ENCODE measurements at places on chromosomes 16 and 17. TPM values are rescaled to one million over a fixed set of nuclear protein-coding genes. Genes with fewer than 3 reads are reported as not detected.

HOXB7 gene
- total RNA-seq, result not detected

RNF112 gene
- 0.86 TPM for total RNA-seq

ABCC3 gene
- total RNA-seq, result not detected

MAF gene
- total RNA-seq, result 10.8 TPM

KRTAP3-1 gene
- total RNA-seq, result not detected

RNF222 gene
- total RNA-seq, result not detected

OGFOD3 gene
- 34.2 TPM for total RNA-seq

ADAD2 gene
- total RNA-seq, result not detected

PHOSPHO1 gene
- not detected for total RNA-seq

TMEM92 gene
- total RNA-seq, result 4.4 TPM

SKAP1 gene
- not detected for total RNA-seq

TNS4 gene
- total RNA-seq, result not detected

GRCh38 chr17:21463204-21463661, 87.1 kb downstream of the KCNJ12 start:
- DNase-seq, result no peak

DNA sequence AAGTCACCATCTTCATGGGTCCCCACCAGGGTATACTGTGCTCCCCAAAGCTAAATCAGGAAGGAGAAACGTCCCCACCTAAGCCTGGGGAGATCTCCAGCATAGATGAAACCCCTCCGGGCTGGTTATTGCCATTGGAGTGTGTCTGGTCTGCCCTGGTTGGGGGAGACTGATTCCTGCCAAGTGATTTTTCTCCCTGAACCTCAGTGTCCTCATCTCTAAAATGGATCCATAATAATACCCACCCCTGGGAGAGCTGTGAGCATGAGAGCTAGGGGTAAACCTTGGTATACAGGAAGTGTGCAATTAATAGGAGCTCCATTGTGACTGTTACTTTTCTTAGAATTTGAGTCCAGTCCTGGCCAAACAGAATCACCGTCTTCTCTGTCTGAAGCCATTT, 111.1 kb downstream of the CMIP start:
- DNase-seq, result no peak

DNA sequence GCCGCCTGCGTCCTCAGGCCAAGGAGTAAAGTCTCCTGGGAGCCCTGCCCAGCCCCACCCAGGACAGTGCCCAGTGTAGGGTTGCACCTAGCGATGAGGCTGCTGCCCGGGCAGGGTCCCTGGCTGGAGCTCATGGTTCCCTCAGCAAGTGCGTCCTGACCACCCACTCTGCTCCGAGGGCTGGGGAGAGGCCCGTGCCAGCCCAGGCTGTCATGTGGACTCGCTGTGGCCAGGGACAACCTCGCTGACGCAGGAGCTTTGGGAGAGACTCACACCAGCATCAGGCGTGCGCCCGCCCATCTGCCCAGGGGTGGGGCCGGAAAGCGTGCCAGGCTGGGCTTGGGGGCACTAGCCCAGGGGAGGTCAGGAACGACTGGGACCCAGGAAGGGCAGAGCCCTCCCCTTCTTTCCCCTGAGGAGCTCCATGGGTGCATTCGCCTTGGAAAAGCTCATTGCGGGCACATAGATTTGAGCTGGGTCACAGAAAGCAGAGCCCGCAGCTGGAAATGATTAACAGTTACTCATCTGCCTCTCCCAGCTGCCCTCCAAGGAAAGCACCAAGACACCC, 19.7 kb downstream of the DPEP1 start:
- DNase-seq, result no peak

- peak; percentile 25 for DNase-seq
Observed at GRCh38 chr17:12229335-12229734, 208.7 kb downstream of the MAP2K4 start.

DNA sequence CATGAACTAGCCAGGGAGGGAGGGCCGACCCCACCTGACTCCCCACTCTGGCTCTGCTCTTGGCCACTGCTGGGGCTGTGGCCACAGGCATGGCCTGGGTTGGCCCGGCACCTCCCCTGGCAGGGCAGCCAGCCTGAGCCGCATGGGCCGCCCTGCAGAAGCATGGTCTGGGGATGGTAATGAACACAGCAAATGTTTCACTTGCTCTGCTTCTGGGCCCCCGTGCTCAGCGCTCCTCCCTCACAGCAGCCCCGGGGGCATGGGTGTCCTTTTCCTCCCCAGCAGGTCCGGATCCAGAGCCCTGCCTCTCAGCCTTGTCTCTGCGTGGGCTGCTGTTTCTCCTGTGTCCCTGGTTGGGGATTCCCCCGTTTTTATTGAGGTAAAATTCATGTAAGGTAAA, 30.9 kb upstream of the KCNJ12 start:
- no peak for DNase-seq

- DNase-seq, result no peak
Observed at GRCh38 chr16:17370223-17370707, 100.5 kb downstream of the XYLT1 start.

DNA sequence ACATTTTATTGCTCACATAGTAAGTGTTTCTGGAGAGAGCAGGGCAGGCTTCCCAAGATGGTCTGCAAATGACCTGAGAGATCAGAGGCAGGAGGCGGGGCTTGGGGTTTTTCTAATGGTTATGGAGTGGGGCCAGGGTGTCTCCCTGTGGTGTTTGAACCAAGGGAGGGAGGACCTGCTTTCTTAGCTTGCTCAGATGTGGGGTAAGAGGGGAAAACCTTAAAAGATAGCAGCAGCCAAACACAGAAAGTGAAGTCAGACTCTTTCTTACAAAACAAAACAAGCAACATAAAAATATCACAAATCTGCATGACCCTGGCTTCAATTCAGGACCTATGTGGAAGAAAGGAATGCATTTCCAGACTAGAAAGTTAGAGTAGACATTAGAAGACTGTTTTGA, 22.9 kb upstream of the DNAJA2 start:
- no peak for DNase-seq

GRCh38 chr16:54422159-54422558, 135.6 kb upstream of the IRX3 start:
- no peak for DNase-seq

- DNase-seq, result no peak
Observed at GRCh38 chr17:3719265-3719664, 4.4 kb upstream of the HASPIN start.

DNA sequence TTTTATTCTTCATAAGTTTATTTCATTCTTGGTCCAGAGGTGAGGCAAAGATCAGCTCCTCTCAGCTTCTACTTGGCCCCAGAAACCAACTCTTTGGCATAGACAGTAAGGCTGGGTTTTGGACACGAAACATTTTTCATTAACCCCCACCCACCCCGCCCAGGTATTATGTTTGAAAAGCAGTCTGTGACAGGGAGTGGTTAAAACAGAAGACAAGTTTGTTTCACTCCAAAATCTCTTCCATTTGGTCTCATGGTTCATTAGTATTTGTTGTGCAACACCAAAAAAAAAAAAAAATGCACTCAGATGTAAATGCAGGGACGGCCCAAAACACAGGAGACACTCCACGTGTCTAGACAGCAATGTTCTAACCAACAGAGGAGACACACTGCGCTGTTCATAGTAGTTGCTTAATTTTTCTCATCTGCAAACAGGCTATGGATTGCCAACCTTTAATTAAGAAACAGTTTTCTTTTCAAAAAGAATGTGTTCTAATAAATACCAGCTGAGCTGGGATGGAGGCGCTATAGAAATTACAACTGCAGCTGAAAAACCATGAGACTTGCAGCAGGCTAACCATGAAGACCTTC, 39.8 kb upstream of the MMP2 start:
- no peak for DNase-seq

DNA sequence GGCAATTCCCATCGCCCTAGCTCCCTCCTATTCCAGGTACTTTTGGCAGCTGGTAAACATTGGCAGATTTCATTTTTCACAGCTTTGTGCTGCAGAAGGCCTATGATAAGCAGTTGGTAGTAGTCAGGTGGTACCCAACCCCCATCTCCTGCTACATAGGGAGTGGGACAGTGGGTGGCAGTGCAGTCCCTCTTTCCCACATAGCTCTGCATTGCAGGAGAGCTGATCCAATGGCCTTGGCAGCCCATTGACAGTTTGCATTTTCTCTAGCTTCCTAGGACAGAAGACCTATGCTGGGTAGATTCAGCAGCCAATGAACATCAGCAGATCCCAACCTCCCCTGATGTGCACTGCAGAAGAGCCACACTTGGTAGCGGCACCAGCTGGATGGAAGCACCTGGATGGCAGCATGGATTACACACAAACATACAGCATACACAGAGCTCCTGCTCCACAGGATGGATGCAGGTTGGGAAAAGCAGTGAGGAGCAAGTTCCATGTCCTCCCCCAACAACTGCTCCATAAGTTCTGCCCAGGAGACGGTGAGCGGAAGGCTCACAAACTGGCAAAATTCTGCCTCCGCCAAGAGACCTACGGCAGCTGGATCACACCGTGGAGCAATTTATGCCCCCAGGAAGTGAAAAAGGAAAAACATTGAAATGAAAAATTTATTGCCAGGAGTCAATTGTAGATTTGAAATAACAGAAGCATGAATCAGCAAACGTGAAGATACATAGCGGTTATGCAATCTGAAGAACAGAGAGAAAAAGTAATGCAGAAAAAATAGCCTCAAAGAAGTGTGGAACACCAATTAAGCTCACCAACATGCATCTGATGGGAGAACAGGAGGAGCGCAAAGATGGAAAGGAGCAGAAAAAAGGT, 95.7 kb downstream of the CACNG1 start:
- DNase-seq, result peak; percentile 23

- DNase-seq, result no peak
Observed at GRCh38 chr16:89090182-89090630, 3.4 kb upstream of the ACSF3 start.

- no peak for DNase-seq
Observed at GRCh38 chr16:82882982-82883835, 256.4 kb downstream of the CDH13 start.

GRCh38 chr16:56635441-56635967, 3.0 kb upstream of the MT1A start:
- DNase-seq, result no peak

GRCh38 chr17:66008680-66009079, 183.3 kb downstream of the CEP112 start:
- DNase-seq, result no peak

- DNase-seq, result no peak
Observed at GRCh38 chr17:55381017-55381770, 40.4 kb downstream of the MMD start.

All from neural progenitor cell (in vitro differentiated cells).